Activated naive CD4-positive, alpha-beta T cell (primary cell): ENCODE measurements at places on chromosomes 6 and 20.

GRCh38 chr6:89611666-89612065 is 26.9 kb downstream of the LYRM2 start:
- DNase-seq: no peak

- DNase-seq: no peak
These were observed 141.3 kb downstream of the PXDC1 start for GRCh38 chr6:3610206-3610605.

DNA sequence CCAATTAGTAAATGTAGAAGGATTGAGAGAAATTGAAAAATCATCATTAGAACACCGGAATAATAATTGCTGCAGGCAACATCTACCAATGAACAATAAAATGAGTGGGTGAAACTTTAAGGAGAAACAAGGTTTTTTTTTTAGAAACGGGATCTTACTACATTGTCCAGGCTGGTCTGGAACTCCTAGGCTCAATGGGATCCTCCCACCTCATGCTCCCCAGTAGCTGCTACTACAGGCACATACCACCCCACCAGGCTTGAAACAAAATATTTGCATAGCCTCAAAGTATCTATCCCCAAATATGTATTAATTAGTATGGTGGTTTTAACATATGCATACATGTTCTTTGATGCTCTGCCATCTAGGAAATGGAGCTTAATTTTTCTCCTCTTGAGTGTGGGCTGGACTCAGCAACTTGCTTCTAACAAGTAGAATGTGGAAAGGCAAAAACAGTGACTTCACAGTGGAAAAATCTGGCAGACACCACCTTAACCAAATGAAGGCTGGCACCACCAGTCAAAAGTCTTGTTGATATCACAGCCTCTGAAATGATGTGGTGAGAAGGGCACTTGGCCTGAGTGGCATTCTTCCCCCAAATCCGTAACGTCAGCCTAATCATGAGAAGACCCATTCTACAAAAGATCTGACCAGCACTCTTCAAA is 12.1 kb downstream of the NRSN2 start:
- DNase-seq: no peak

DNA sequence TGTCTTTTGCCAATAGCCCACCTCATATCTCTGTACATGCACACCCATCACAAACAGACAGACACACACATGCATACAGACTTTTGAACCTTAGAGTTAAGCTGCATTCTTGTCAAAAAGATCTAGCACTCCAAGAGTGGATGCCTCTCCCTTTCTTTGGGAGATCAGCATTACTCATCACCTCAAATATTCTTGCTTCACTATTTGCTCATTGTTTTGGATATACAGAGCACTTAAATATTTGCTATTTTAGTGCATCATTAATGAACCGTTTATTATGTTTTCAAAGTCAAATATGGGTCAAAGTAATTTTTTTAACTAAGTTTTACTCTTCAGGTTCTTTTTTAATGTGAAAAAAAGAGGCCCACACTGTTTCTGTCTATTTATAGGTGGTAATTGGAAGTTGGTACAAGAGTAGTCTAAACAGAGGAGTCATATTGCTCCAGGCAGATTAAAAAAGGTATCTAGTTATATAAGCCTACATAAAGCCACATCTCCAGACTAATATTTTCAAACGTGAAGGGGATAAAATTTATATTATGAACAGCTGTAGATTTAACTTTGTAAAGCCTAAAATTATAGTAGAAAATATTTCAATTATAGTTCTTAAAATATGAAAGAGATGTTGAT is 102.6 kb downstream of the FLRT3 start:
- DNase-seq: no peak

DNA sequence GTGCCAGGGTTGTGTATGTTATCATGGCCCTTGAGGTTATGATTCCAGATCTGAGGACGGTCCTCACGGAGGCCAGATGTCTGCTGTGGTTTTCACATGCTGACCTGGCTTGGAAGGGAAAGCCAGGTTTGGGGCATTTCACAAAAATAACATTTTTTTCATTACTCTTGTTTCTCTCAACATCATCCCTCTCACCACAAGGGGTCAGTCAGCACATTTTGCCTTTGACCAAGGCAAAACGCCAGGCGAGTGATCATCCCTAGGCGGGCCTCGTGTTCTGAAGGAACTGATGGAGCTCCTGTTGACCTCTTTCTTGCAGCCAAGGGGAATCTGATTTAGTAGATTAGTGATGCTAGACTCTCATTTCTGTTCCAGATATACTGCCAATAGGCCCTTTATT is 133.5 kb downstream of the TBC1D7 start:
- DNase-seq: no peak
